Myocyte (in vitro differentiated cells): ENCODE measurements at places on chromosomes 7 and 10. TPM values are rescaled to one million over a fixed set of nuclear protein-coding genes. Genes with fewer than 3 reads are reported as not detected.

The PNLIPRP3 gene
- 0.56 and 0.99 TPM in 2 replicates for total RNA-seq

DNA sequence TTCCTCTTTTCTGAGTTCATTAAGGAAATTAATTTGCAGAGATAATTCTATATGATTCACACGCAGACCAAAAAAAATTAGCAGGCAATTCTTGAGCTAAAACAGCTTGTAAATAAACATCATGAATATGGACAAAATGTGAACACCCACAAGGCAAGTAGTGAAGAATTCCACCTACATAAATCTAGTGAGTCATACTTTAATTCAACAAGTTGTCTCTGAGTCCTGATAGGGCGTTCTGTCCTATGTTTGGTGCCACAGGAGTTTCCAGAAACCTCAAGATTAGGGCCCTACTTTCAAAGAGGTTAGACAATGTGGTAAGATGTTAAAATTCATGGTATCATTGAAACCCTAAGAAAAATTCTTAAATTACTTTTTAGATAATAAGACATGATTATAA, 122.3 kb downstream of the SGMS1 start:
- no peak for DNase-seq

DNA sequence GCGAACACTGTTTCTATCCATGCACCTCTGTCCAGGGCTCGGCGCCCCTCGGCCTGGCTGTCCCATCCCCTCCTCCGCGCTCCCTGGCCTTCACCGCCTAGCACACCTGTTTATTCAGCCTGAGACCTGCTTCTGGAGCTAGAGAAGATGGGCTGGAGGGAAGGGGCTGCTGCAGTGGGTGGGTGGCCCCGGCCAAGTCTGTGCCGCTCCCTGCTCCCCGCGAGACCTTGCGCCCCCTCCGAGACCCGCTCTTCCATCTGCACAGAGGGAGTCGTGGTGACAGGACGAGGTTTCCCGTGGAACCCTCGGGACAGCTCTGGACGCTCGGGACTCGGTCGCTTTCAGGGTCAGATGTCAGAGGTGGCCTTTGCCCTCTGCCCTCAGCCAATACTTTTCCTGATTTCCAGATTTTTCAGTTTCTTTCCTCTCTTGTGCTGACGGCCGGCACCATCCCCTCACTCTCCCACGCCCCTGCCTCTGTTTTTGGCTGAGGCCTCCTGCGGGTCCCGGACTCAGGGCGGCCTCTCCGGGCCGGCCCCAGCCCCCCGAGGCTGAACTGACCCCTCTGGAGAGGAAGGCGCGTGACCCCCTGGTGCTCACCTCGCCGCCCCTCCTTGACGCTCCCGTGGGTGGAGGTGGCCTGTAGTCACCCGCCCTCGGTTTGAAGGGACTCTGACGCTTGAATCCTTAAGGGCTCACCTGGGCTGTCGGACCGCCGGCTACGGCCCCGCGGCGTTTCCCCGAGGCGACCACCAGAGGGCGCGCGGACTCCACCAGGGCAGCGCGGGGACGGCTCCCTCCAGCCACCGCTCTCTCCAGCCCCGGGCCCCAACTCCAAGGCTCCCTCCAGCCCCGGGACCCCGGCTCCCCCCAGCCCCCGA, 15.6 kb downstream of the SHH start:
- peak; percentile 39 for DNase-seq

DNA sequence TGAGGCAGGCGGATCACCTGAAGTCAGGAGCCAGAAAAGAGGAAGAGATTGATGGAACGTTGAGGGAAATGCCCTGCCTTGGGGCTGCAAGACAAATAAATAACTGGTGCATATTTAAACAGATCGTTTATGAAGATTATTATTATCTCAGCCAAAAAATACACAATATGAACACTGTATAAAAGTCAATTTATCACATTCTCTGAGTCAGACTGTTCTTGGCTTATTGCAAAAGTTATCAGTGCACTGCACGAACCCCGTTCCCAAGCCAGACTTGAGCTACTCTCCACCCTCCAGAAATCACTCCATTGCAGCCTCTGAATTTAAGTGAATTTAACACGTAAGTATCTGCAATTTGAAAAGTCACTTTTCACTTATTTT, 1.6 kb downstream of the DNMBP start:
- DNase-seq: no peak

DNA sequence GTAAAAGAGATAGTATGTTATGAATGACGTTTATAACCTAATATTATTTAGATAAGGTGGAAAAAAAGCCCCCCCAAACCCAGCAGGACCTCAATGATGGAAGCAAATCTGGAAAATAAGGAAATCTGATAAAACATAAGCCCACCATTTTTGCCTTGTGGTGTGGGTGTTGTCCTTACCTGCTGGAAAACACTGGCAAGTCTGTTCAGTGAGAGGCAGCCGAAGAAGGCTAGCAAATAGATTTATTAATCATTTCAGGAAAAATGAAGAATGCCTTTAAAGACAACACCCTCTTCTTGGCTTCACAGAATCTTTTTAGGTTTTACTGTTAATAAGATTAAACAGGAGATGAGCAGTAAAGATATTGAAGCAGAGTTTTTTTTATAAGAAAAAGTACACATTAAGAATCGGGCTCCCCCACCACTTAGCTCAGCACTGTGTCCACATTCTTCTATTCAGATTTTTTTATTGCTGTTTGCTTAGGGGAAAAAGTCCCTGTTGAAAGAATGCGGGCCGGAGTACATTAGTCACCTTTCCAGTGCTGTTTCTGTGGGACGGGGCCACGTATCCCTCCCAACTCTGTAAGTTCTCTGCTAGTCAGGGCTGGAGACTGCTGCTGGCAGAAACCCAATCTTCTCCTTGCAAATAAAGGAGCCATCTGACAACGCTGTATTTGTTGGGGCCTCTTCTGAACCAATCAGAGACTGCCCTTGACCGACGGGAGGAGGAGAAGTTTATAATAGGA, 104.1 kb downstream of the EVX1 start:
- peak; percentile 23 for DNase-seq
